ENCODE measurements at places on chromosomes 2 and 18. TPM values are rescaled to one million over a fixed set of nuclear protein-coding genes. Genes with fewer than 3 reads are reported as not detected.

GRCh38 chr2:64751286-64752260 lies 97.9 kb upstream of the SERTAD2 start:
- H3K27ac ChIP-seq, result peak overlapping the region; percentile 99
- no peaks in the 10 kb centered on the region for H3K27me3 ChIP-seq
- H3K4me3 ChIP-seq, result peak overlapping the region; percentile 53
- peaks cover 14% of the 10 kb centered on the region for H3K4me1 ChIP-seq

The CDH7 gene
- 0.13 TPM for total RNA-seq

The GATA6 gene
- 47.1 TPM for total RNA-seq

DNA sequence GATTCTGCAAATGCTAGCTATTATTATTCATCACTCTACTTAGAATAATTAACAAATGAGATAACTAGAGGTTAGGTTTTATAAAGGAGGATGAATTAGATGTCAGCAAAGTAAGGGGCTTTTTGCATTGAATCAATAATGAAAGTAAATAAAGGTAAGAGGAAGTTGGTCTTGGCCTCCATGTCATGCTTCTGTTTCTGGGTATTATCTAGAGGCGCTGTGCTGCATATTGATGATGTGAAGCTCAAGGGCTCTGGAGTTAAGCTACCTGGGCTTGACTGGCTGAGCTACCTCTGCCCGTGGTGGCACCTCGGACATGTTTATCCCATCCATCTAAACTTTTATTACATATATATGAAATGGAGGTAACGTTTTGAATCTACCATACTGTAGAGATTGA lies 350.9 kb downstream of the PARD3B start:
- H3K27ac ChIP-seq, result no peak overlapping the region
- H3K4me3 ChIP-seq, result no peak overlapping the region
- no peak for DNase-seq
- no peaks in the 10 kb centered on the region for H3K27me3 ChIP-seq
- H3K36me3 ChIP-seq, result no peaks in the 10 kb centered on the region

DNA sequence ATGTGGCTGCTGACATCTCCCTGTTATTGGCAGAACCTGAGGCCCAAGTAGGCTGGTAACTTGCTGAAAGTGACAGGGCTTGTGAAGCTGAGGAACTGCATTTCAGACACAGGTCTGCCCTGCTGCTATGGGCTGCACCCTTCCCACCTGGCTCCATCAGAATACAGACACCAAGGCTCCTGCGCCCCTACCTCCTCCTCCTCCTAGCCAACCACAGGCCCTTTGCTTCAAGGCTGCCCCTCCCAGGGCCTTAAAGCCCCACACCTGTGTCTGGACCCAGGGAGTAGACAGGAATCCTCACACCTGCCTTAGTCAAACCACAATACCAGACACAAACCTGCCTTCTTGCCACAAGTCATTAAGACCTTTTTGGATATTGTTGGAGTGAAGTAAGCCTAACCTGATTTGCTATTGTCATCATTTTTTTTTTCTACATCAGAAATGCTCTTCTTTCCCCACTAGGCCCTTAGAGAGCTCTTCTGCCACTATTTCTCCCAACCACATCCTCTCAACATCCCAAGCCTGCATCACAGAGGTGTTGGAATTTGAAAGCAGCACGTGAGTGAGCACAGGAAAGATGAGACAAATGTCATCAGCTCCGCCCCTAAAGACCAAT lies 489.7 kb downstream of the EIPR1 start:
- no peaks in the 10 kb centered on the region for H3K4me1 ChIP-seq
- no peak overlapping the region for H3K27ac ChIP-seq

- no peak for DNase-seq
- H3K27me3 ChIP-seq, result no peaks in the 10 kb centered on the region
- peaks cover 20% of the 10 kb centered on the region for H3K4me1 ChIP-seq
- H3K27ac ChIP-seq, result no peak overlapping the region
Observed at GRCh38 chr2:130729322-130730299, 741 bp downstream of the GPR148 start.

- H3K27ac ChIP-seq, result no peak overlapping the region
- H3K36me3 ChIP-seq, result no peaks in the 10 kb centered on the region
- H3K4me1 ChIP-seq, result no peaks in the 10 kb centered on the region
- H3K4me3 ChIP-seq, result no peak overlapping the region
- no peak for DNase-seq
Observed at GRCh38 chr2:48934807-48935206, 179.3 kb upstream of the LHCGR start.

The YPEL5 gene
- 92.8 TPM for total RNA-seq

GRCh38 chr2:122831649-122832048 lies 1076.2 kb downstream of the TSN start:
- DNase-seq, result no peak
- H3K4me1 ChIP-seq, result no peaks in the 10 kb centered on the region
- H3K27me3 ChIP-seq, result no peaks in the 10 kb centered on the region
- no peak overlapping the region for H3K4me3 ChIP-seq
- H3K27ac ChIP-seq, result no peak overlapping the region

DNA sequence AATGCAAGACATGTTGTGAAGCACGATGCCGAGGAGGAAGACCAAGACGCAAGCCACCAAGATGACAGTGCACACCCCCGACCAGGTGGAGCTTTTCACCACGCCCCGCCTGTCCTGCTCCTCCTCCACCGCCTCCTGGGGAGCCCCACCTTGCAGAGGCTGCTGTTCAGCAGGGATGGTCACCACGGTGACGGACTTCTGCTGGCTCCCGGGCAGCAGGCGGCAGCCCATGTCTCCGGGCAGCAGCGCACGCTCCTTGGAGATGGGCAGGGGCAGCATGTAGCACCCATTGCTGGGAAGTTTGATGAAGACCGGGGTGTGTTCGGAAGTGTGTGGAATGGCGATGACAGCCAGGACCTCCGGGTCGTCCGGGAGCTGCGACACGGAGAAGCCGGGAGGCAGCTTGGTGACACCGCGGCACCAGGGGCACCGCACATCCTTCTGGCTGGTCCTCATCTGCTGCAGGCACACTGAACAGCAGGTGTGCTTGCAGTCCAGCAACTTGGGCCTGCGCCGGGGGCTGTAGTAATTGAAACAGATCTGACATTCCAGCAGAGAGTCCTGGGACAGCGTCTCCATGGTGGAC lies 76.8 kb downstream of the RNF152 start:
- H3K27me3 ChIP-seq, result no peaks in the 10 kb centered on the region
- H3K4me1 ChIP-seq, result no peaks in the 10 kb centered on the region
- DNase-seq, result no peak
- H3K4me3 ChIP-seq, result no peak overlapping the region

DNA sequence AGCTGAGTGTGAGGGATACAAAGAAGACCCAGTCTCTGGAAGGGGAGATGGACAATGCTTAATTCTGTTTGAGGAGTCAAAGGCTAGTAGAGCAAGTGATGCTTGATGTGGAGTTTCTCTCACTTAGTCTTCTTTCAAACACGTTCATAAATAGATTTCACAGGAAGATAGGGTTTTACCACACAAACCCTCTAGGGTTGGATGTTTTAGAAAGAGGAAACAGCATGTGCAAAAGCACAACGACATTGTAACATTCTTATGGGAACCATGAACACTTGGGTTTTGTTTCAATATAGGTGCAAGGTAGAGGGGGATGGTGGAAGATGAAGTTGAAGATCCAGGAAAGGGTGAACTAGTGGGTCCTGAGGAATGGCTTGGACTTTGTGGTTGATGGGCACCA lies 10.8 kb upstream of the EFEMP1 start:
- H3K36me3 ChIP-seq, result no peaks in the 10 kb centered on the region
- no peak overlapping the region for H3K4me3 ChIP-seq
- H3K27me3 ChIP-seq, result no peaks in the 10 kb centered on the region
- H3K4me1 ChIP-seq, result no peaks in the 10 kb centered on the region
- no peak overlapping the region for H3K27ac ChIP-seq

DNA sequence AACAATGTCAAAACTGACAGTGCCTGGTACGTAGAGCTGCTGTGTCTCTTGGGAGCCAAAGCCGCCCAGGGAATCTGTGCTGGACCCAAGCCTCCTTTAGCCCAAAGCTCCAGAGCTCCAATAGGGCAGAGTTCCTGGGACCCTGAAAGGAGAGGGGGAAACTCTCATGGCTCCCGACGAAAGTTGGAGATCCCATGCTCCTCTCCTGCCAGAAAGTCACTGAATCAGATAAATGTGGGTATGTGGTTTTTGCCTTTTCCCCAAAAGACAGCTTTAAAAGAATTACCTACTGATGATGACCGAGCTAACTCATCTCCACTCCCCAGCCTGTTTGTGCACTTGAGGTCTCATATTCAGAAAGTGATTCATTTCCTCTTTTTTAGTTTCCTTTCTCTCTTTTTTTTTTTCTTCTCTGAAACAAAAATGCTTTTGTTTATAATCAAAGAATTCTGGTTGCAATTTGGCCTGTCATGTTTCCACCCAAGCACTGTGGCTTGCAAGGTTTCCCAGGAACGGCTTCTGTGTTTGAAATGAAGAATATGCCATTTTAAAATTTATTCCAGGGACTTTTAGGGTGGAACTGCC lies 14.1 kb upstream of the PMAIP1 start:
- H3K27me3 ChIP-seq, result no peaks in the 10 kb centered on the region
- no peak for DNase-seq
- H3K4me1 ChIP-seq, result peaks cover 5% of the 10 kb centered on the region
- no peak overlapping the region for H3K4me3 ChIP-seq

GRCh38 chr18:44958455-44958854 lies 277.8 kb downstream of the SETBP1 start:
- no peaks in the 10 kb centered on the region for H3K27me3 ChIP-seq
- no peak for DNase-seq
- H3K4me3 ChIP-seq, result no peak overlapping the region
- no peaks in the 10 kb centered on the region for H3K36me3 ChIP-seq
- no peaks in the 10 kb centered on the region for H3K4me1 ChIP-seq
- no peak overlapping the region for H3K27ac ChIP-seq
